ENCODE measurements at places on chromosomes 6 and 20.

- DNase-seq, result peak; percentile 33
Observed at GRCh38 chr20:63101781-63102720, 95.3 kb upstream of the BHLHE23 start.

- DNase-seq, result no peak
Observed at GRCh38 chr20:51067792-51068191, 44.9 kb upstream of the KCNG1 start.

DNA sequence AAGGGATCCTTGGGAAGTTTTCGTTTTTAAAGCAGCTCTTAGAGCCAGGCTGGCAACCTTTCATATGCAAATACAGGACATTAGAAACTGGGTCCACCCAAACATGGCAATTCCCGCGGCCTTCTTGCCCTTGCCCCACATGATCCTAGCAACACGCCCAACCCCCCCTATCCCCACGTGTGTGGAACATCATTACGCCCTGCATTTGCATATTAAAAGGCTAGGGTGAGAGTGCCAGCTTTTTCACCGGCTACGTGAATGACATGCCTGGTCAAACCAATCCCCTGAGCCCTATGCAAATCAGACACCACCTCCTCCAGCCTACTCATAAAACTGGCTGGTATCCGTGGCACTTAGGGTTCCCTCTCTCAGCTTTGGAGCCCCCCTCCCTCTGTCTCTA is 88.1 kb downstream of the TNFRSF21 start:
- DNase-seq, result no peak

DNA sequence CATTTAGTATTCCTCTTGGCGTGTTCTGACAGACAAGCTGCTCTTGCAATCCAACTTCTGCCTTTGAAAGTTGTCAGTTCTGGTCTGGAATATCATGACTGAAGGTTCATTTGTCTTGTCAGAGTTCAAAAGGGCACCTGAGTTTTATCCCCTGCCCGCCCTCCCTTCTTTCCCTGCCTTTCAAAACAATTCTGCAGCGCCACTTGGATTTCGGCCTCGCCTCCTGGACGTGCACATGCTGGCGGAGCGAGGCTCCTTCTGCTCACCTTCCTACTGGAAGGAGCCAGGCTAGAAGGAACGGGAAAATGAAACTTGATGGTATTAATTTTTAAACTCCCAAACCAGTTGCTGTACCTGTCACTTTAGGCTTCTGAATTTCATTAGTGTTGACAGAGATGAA is 55.7 kb upstream of the HDGFL1 start:
- no peak for DNase-seq

DNA sequence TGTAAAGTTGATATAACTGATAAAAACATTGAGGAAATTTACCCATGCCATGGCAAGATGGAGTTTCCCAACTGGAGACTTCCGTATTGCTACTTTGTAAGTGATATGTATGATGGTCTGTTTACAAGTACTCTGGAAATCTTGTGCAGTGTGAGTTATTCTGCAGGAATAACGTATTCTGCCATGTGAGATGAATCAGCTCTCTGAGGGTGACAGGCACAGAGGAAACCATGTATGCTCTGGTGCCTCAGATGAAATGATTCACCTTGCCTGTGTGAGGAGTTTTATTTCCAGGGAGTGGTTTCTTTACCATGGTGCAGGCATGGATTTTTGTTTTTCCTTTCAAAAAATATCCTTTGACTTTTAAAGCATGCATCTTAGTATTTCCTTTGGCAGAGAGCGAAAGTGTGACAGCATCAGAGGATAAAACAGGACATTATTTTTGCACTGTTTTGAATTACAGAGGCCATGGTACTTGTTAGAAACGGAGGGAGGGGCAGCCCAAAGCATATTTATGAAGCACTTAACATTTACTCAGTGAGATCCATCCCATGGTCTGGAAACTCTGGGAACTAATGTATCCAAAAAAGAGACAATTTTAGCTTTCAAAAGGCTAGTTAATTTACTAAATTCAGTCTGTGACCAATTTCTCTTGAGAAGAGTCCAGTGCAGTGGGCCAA is 36.0 kb upstream of the MTRF1L start:
- DNase-seq, result no peak

DNA sequence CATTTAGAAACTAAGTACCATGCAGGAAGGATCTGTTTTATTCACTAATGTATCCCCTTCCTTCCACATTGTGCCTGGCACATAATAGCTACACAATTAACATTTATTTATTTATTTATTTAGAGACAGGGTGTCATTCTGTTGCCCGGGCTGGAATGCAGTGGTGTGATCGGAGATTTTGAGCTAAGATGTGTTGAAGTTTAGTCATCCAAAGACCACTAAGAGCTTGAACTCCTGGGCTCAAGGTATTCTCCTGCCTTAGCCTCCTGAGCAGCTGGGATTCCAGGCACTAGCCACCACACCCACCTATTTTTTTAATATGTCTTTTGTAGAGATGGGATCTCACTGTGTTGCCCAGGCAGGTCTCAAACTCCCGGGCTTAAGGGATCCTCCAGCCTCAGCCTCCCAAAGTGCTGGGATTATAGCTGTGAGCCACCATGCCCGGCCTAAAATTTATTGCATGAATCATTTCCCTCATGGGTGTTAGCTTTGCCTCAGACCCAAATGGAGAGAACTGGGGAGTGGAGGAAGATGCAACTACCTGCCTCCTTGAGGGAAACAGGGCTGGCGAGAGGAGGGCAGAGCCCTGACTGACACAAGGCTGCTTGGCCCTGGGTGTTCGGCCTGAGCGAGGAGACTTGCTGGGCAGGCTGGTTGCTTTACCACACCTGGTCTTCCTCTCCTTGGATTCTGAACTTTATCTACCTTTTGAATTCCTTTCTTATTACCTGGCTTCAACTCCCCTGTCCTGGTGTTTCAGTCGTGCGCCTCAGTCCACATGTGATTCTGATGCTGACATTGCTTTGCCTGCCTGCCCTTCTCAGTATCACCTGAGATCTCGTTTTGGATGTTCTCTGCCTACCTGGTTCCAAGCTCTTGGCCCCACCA is 1.7 kb upstream of the DYNLT1 start:
- DNase-seq, result no peak

- DNase-seq, result no peak
Observed at GRCh38 chr6:32460528-32460927, 20.8 kb downstream of the HLA-DRA start.

DNA sequence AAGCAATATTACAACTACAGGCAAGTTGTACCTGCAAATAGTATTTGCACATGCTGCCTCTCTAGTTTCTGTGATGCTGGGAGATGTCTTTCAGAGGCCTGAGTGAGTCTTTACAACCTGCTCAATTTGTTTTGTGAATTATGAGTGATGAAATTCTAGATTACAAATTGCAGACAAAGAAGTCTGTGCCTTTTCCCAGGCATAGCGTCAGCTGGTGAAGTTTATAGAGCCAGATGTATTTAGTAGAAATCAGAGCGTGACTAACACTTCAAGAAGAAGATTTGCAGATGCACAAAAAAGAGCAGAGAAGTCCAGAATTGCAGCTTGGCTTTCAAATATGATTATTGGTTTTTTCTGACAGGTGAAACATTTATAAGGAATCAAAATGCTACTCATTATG is 289.9 kb downstream of the PLCB1 start:
- DNase-seq, result no peak

DNA sequence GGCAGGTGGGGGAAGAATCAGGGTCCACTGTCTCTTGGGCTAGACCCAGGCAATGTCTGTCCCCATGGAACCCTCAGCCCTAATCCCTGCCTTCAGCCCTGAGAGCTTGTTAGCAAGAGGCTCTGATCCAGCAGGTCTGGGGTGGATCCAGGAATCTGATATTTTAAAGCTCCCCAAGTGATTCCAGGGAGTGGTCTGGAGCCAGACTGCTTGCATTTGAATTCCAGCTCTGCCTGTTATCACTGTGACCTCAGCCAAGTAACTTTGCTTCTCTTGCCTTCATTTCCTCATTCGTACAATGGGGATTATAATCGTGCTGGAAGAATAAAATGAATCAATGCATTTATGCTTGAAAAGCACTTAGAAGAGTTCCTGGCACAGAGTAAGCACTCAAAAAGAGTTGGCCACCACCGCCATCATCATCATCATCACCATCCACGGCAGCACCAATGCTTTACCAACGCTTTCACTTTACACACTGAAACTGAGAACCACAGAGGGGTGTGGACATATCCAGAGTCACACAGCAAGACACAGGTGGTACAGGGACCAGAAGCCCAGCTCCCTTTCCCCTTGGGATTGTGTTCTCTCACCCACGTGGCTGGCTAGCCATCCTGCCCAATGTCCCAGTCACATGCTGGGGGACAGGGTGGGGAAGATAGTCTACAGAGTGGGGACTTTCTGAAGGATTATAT is 75.7 kb upstream of the RALY start:
- no peak for DNase-seq

- no peak for DNase-seq
Observed at GRCh38 chr6:156984178-156984738, 207.1 kb downstream of the ARID1B start.

GRCh38 chr6:41408576-41408975 is 73.2 kb downstream of the NCR2 start:
- DNase-seq, result no peak

GRCh38 chr20:18986146-18986830 is 172.7 kb downstream of the SCP2D1 start:
- no peak for DNase-seq

- no peak for DNase-seq
Observed at GRCh38 chr20:10436053-10436699, 1.1 kb downstream of the SLX4IP start.

GRCh38 chr20:52913650-52914387 is 58.3 kb upstream of the TSHZ2 start:
- DNase-seq, result no peak

DNA sequence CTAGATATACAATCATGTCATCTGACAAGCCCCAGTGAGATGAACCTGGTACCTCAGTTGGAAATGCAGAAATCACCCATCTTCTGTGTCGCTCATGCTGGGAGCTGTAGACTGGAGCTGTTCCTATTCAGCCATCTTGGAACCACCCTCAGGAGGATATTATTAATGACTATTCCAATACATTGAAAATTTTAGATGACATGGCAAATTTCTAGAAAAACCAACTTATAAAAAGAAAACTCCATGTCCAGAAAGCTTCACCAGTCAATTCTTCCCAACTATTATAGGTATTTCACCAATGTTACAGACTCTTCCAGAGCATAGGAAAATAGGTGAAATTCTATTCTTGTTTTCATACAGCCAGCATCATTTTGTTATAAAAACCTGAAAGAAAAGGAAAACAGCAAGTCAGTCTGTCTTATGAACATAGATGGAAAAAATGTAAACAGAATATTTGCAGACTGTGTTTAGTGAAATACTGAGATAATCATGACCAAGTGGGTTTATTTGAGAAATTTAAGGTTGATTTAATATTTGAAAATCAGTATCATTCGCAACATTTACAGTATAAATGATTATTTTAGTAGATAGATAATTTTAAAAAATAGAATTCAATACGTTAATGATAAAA is 43.3 kb downstream of the ATRN start:
- no peak for DNase-seq

DNA sequence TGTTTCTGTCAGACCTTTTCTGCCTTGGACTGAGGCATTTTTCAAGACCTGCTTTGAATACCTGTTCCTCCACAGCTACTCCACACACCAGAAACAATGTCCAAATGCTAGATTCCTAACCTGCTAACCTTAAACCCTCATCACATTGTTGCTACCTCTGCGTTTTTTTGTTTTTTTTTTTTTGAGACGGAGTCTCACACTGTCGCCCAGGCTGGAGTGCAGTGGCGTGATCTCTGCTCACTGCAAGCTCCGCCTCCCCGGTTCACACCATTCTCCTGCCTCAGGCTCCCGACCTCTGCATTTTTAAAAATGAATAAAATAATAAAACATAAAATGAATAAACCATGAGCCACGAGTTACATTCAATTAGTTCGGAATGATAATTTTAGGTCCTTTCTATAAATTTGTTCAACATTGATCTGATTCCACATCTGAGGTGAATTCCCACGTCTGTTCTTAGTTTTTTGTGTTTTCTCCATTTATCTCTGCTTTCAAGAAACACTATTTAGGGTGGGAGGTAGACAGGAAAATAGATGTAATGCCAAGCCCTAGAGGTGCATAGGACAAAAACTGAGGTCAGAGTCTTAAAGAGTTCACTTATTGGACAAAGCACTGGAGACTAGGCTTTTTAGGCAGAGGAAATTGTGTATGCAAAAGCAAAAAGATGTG is 1.3 kb downstream of the C6orf89 start:
- DNase-seq, result no peak

DNA sequence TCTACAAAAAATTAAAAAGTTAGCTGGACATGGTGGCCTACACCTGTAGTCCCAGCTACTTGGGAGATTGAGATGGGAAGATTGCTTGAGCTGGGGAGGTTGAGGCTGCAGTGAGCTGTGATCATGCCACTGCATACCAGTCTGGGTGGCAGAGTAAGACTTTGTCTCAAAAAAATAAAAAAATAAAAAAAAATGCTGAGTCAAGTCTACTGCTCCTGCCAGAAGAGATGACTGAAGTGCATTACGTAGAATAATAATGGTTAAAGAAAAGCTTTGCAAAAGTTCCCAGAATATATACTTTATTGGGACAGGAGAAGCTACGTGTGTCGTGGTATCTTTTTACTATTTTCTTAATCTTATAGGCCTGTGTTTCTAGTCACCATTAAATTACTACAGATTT is 125.3 kb downstream of the SLC16A10 start:
- no peak for DNase-seq

DNA sequence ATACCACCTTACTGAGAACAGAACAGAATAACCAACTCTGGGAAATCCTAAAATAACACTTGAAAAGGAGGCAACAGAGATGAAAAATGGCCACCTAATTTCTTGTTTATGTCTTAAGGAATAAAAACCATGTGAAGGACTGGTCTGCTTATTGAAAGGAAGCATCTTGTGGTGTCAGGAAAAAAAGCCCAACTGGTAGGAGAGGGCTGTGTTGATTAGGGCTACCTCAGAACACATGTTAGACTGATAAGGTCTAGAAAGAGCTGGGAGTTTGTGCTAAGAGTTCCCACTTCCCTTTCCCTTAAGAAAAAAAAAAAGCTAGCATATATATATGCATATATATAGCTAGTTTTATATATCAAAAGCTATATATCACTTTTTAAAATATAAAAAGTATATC is 425.3 kb upstream of the BTBD3 start:
- no peak for DNase-seq

GRCh38 chr20:48763216-48763914 is 64.4 kb downstream of the PREX1 start:
- DNase-seq, result no peak

DNA sequence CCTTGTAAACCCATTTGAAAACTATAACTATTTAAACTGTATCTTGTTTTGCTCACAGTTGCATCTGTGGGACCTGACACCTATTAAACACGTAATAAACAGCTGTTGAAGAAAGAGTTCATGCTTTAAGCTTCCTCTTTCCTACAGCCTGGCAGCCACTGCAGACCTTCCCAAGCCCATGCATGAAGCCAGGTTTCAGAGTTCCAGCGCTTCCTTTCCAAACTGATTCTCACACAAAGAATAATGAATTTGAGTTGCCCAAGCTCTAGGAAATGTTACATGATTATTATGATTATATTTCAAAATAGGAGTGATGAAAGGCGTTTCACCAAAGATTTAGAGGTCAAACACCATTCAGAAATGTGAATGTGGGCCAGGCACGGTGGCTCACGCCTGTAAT is 3.7 kb downstream of the AGPAT4 start:
- no peak for DNase-seq
